ENCODE measurements at places on chromosomes 16 and 17.

- DNase-seq: no peak
Measured at GRCh38 chr16:84600343-84601229, 17.3 kb downstream of the COTL1 start.

DNA sequence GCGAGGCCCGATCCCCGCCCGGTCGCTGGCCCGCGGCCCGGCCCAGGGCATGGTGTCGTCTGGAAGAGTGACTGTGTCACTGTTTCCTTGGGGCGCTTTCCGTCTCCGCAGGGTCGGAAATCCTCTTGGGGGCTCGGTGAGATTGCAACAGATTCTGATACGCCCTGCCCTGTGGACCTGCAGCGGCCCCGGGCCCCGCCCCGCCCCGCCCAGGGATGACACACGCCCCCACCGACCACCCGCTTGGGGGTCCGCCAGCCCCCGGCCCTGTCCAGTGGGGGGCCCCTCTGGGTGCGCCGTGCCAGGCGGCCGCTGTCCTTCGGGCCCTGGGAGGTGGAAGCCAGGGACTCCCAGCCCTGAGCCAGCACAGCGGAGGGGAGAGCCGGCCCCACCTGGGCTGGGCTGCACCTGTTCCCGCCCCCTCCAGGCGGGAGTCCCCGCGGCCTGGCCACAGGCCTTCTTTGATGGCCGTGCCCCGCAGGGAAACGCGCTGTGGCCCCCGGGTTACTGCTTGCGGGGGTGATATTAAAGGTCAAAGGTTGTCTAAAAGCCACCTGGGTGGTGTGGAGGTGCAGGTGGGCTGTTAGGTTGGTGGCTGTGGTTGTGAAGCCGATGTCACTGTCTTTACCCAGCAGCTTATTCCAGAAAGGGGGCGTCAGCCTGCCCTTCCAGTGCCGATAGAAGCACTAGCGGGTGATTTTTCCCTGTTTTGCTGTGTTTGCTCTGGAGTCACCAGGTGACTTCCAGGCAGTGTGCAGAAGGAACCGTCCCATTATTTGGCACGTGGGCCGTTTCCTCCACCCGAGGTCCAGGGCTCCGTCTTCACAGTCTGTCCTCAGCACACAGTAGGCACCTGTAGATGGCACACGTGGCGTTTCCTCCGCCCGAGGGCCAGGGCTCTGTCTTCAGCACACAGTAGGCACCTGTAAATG lies 752 bp downstream of the TBC1D24 start:
- no peak for DNase-seq

DNA sequence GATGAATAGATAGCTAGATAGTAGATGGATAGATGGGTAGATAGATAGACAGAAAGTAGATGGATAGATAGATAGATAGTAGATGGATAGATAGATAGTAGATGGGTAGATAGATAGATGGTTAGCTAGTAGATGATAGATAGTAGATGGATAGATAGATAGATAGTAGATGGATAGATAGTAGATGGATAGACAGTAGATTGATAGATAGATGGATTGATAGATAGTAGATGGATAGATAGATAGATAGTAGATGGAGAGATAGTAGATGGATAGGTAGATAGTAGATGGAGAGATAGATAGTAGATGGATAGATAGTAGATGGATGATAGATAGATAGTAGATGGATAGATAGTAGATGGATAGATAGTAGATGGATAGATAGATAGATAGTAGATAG lies 40.4 kb downstream of the PIK3R5 start:
- DNase-seq: no peak

GRCh38 chr17:48613862-48614694 lies 1.0 kb downstream of the HOXB8 start:
- no peak for DNase-seq

GRCh38 chr17:18028114-18028951 lies 10.6 kb downstream of the ATPAF2 start:
- no peak for DNase-seq

- no peak for DNase-seq
Measured at GRCh38 chr17:61196799-61197198, 202.8 kb upstream of the TBX2 start.

DNA sequence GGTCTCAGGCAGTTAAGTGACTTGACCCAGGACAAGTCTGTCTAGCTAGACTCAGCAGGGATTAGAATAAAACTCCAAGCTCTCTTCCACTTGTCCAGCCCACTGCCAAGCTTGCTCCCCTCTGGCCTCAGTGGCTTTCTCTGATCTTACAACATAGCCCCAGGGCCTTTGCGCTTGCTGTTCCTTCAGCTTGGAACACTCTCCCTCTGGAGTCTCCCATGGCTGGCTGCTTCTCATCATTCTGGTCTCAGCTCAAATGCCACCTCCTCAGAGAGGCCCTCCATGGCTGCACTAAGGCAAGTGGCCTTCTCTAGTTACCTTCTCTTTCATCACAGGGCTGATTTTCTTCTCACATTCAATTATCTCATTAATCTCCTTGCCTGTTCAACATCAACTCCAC lies 1.1 kb downstream of the TVP23A start:
- no peak for DNase-seq

DNA sequence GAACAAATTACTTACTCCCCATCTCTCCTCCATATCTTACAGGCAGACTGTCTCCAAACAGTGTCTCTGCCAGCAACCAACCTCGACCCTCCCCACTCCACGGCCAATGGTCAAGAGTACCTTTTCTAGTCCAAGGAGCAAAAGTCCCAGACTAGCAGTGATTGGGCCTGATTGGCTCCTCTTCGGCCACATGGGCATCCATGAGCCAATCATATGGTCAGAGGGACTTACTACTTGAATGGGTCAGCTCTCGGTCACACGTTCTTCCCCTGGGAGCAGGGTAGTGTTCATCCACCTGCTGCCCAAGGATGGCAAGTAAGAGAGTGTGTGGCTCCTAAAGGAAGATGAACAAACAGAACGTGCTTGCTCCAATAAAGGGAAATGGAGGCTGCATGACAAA lies 84.6 kb downstream of the C16orf78 start:
- no peak for DNase-seq
